NCI-H226 (cell line): ENCODE measurements at places on chromosomes 7 and 10.

- no peak for DNase-seq
Observed at GRCh38 chr10:130485958-130486895, 350.0 kb downstream of the GLRX3 start.

DNA sequence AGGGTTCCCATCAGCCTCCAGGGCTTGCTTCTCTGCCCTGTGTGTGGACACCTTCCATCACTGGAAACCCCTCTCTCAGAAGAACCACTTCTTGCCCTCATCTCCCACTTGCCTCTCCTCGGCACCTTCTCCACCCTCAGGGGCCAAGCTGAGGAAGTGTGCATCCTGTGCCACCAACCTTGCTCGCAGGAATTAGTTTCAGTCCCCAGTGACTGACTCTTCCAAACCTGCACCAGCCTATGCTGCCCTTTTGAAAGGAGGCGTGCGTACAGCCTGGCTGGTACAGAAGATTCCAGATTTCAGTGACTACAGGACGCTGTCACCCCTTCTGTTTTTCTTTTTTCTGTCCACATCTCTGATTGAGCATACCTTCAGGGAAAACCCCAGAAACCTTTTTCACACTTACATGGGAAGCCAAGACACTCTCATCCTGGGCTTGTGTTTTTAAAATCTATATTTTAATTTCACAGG, 67.1 kb downstream of the IKZF1 start:
- DNase-seq: no peak

DNA sequence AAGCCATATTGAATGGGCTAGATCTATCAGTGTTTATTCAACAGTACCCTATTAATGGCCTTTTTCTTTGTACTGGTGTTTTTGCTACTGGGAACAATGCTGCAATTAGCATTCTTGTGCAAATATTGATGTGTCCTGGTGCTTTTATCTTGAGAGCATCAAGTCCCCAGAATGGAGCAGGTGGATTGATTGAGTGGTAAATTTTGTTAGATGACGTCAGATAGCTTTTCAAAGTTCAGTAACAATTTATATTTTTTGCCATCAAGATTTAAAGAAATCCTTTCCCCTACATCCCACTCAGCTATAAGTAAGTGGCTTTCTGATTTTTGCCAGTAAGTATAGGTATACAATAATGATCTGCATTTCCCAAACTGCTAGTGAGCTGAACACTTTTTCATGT, 63.4 kb upstream of the SYPL1 start:
- no peak for DNase-seq

DNA sequence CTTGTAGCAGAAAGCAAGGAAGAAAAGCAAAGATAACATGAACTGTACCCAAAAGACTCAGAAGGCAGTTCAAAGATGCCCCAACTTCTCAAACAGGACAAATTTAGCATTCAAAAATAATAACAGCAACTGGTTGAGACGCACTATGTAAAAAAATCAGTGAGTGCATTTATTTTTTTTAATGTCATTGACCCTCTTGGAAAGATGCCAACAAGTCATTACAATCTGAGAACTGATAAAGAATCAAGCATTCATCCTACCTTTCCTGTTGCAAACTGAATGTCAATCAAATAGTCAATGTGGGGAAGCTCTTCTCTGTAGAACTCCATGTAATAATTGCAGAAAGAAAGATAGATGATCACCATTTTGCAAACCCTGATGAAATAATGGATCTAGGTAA, 1.7 kb upstream of the CCDC186 start:
- DNase-seq: no peak

GRCh38 chr10:4067931-4068561, 283.0 kb upstream of the KLF6 start:
- no peak for DNase-seq

- DNase-seq: no peak
Observed at GRCh38 chr7:26443751-26444150, 152.1 kb downstream of the SNX10 start.

- no peak for DNase-seq
Observed at GRCh38 chr10:57785068-57785467, 482.6 kb downstream of the IPMK start.

GRCh38 chr10:73480158-73480557, 15.7 kb downstream of the PPP3CB start:
- DNase-seq: peak; percentile 67

DNA sequence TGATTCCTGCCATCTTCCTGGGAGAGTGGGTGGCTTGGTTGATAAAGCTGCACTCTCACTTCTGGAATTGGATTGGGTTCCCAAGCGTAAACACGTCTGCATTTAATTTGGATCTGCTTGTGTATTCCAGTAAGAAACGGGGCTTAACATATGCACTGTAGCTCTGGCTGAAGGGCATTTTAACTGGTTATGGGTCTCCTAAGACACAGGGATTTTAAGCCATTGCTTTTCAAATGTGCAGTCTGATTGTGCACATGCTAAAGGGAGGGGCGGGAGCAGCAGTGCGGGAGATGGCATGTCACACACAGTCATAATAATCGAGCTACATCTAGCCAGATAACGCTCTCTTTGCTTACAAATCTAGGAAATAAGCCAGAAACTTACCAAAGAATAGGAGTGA, 247.3 kb upstream of the LYZL1 start:
- DNase-seq: no peak

DNA sequence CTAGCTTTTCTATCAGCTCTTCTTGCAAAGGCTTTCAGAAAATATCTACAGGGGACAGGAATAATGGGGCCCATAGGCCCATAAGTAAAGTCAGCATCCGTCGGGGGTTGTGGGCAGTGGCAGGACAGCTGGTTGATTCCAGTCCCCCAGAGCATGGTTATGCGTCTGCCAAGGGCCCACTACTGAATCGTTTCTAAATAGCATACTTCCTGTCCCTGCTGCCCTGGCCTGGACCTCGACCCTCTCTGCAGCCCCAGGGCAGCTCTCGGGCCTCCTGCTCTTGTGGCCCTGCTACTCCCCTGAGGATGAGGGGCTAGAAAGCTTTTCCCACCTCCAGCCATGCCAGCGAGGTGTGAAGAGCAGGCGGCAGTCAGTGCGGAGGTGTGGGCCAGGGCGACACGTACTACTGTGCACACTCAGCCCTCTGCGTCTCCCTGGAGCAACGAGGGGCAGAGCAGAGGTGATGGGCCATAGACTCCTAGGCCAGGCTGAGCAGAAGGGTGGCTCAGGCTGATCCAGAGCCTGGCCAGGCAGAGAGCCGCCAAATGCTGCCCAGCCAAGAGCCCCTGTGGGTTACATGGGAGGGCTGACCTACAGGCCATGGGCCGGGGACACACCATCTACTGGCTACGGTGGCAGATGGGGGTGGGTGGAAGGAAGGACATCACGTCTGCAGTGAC, 4.7 kb upstream of the OPN4 start:
- DNase-seq: no peak

- DNase-seq: no peak
Observed at GRCh38 chr7:102006695-102007094, 189.3 kb downstream of the CUX1 start.

- DNase-seq: no peak
Observed at GRCh38 chr7:2095436-2095835, 137.3 kb downstream of the MAD1L1 start.

- DNase-seq: peak; percentile 44
Observed at GRCh38 chr7:26369593-26369992, 77.9 kb downstream of the SNX10 start.

DNA sequence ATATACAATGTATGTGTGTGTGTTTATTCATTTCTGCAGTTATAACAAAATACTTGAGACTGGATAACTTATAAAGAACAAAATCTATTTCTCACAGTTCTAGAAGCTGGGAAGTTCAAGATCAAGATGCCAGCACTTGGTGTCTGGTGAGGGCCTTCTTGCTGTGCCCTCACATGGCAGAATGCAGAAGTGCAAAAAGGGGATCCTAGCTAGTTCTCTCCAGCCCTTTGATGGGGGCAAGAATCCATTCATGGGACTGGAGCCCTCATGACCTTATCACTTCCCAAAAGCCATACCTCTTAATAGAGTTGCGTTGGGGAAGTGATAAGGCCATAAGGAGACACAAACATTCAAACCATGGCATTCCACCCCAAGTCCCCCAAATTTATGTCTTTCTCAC, 8.4 kb downstream of the GRB10 start:
- no peak for DNase-seq

DNA sequence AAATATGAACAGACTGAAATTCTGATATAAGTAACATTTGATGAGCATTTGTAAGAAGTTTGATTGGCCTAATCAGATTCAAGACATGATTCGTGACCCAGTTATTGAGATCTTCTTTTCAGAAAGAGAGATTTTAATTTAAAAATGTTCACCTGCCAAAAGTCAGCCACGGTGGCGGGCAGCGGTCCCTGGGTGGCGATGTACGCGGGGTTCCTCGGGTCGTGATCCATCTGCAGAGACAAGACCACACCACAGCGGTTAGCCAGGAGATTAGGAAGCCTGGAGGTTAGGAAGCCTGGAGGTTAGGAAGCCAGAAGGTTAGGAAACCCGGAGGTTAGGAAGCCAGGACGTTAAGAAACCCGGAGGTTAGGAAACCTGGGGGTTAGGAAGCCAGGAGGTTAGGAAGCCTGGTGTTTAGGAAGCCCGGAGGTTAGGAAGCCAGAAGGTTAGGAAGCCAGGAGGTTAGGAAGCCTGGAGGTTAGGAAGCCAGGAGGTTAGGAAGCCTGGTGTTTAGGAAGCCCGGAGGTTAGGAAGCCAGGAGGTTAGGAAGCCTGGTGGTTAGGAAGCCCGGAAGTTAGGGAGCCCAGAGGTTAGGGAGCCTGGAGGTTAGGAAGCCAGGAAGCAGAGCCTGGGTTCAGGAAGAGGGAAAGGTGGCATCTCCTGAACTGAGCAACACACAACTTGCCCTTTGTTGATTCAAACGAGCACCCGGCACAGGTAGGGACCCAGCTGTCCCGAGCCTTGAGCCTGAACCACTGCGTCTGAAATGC, 258.5 kb downstream of the DNAJB6 start:
- DNase-seq: no peak

DNA sequence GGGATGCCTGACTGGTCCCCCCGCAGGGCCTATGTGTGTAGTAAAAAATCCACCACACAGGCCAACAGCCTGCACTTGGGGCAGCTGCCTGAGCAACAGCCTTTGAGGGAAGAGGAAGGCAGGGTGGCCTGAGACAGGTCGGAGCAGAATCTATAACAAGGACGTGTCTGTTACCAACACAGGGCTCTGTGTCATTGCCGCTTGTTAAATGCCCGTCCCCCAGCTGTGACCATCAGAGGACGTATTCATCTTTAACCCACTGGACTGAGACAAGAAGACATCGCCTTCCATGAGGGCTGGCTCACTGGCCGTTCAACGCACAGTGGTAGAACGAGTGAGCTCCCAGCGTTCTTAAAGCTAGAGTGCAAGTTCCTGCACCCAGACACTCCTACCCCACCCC, 7.8 kb downstream of the PDIA4 start:
- no peak for DNase-seq

GRCh38 chr10:35442028-35442427, 105.7 kb downstream of the CCNY start:
- no peak for DNase-seq

- no peak for DNase-seq
Observed at GRCh38 chr10:89535171-89536012, at the start of gene SLC16A12. Gene SLC16A12 (minus strand): TSS chr10:89535594. CDS start chr10:89462578, 73,016 bp downstream.

GRCh38 chr7:112056409-112056808, 149.8 kb downstream of the DOCK4 start:
- peak; percentile 54 for DNase-seq

DNA sequence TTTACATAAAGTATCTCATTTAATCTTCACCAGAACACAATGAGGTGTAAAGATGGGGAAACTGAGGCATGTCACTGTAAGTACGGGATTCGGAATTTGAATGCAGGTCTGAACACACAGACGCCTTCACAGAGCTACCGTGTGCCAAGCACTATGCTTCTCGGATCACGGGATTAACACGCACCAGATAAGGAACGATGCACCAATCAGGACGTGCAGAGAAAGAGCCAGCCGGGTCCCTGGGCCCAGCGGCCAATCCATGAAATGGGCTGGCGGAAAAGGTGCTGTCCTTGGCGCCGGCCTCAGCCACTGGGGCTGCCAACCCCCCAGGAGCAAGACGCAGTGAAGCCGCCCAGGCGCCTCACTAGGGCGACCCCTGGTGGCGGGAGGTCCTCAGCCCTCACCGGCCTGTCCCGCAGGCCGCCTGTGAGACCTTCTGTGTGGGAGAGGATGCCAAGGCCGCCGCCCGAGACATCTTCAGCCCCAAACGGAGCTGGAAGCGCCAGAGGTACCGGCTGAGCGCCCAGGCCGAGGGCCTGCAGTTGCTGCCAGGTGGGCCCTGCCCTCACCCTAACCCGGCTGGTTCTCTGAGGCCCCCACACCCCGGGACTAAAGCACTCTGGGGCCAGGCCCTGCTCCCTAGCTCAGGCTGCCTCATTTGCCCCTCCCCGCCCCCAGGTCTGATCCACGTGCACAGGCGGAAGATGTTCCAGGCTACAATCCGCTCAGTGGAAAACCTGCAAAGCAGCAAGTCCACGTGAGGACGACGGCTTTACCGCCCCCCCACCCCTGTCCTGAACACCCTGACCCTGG, 15.6 kb downstream of the ATG9B start:
- no peak for DNase-seq

- no peak for DNase-seq
Observed at GRCh38 chr7:94838717-94839116, 68.7 kb upstream of the PPP1R9A start.

GRCh38 chr7:90661290-90662151, 65.4 kb downstream of the CDK14 start:
- no peak for DNase-seq
